ENCODE measurements at places on chromosomes 7 and 10. TPM values are rescaled to one million over a fixed set of nuclear protein-coding genes. Genes with fewer than 3 reads are reported as not detected.

- DNase-seq: no peak
Measured at GRCh38 chr7:52163311-52163710, 846.7 kb upstream of the COBL start.

DNA sequence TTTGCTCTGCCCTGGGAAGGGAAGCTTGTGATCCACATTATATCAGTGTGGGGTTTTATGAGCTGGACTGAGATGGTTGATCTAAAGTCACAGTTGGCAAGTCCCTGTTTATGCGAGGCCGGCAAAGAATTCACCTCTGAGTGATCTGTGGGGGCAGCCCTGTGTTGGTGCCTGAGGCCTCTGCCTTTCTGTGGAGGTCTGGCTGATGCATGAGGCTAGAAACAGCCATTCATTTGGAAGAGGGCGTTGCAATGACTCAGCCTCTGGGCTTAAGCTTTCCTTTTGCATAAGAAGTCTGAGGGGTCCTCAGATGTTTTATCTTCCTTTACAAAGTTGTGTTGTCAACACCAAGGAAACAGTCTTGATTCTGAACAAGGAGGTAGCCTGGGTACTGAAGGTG, 126.9 kb downstream of the MGMT start:
- no peak for DNase-seq

GRCh38 chr7:158824028-158824427, 5.3 kb downstream of the ESYT2 start:
- DNase-seq: no peak

GRCh38 chr7:80472491-80473200, 39.2 kb downstream of the GNAT3 start:
- no peak for DNase-seq

DNA sequence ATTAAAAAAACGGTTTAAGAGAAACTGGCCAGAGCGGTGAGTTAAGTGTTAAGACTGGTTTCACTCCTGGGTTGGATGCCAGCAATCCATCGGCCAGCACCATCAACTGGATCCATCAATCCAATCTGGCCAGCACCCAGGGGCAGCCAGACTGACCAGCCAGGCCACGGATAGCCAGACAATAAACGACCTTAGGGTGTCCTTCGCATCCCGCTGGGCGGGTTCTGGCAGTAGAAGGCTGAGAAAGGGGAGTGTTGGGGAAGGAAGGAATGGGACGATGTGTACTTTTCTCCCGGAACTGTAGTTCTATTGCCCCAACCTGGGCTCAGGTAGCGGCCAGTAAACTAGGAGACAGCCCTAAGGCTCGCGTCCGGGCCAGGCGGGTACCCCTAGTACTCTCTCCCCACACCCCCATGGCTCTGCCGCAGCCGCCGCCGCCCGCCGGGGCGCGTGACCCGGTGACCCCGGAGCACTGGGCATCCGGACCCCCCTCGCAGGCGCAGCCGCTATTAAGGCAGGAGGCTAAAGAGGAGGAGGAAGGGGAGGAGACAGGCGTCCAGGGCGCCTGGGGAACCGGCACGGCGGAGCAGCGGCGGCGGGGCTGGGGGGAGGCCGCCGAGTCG, at the start of gene CASD1:
Gene CASD1 (plus strand): TSS at position 546 of the 623 bp plus-strand sequence. CDS start 276 bp downstream, outside the sequence.
- DNase-seq: no peak

GRCh38 chr7:152137476-152138025, 112.1 kb downstream of the GALNT11 start:
- DNase-seq: no peak

GRCh38 chr7:70657571-70657970, 474.4 kb upstream of the GALNT17 start:
- no peak for DNase-seq

Gene RHOBTB1
- total RNA-seq: 10.5 TPM

Gene NUTM2A
- total RNA-seq: 0.04 TPM

GRCh38 chr7:137829337-137829992, 17.3 kb downstream of the DGKI start:
- no peak for DNase-seq

GRCh38 chr10:60977161-60978122, 33.5 kb upstream of the RHOBTB1 start:
- no peak for DNase-seq

DNA sequence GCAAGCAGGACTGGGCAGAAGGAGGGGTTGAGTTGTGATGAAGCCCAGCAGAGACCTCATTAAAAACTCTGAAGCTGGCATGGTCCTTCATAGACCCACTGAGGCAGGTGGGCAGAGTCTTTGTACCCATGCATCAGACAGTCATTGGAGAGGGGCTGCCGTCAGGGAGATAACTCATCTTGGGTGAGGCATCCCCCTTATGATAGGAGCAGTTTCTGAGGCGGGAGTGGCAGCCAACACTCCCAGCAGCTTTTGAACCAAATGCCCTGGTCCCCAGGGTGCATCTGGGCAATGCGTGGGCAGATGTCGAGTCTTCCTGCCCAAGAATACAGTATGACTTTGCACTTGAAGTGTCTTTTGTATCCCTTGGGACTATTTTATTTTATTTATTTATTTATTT, 68.1 kb downstream of the HTR5A start:
- DNase-seq: no peak

- no peak for DNase-seq
Measured at GRCh38 chr7:41720046-41720445, 17.2 kb upstream of the INHBA start.

- DNase-seq: no peak
Measured at GRCh38 chr7:69817121-69817520, 218.8 kb downstream of the AUTS2 start.

DNA sequence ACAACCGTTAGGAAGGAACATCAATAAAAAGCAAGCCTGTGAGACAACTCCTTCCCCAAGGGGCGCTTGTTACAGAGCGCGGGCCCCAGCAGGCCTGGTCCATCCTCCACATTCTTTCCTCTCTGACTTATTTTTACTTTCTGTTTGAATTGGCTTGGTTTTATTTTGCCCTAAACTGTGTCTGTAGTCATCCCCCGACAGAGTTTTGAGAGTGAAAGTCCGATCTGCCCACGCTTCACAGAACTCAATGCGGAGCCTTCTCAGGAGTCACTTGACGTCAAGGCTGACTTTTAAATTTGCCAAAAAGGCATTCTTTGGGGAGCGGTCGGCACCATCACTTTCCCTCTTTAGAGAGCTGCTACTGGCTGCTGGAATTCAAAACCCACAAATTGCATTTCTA, 150.1 kb upstream of the KLF6 start:
- no peak for DNase-seq

- DNase-seq: no peak
Measured at GRCh38 chr7:148852272-148852671, 31.8 kb downstream of the EZH2 start.

DNA sequence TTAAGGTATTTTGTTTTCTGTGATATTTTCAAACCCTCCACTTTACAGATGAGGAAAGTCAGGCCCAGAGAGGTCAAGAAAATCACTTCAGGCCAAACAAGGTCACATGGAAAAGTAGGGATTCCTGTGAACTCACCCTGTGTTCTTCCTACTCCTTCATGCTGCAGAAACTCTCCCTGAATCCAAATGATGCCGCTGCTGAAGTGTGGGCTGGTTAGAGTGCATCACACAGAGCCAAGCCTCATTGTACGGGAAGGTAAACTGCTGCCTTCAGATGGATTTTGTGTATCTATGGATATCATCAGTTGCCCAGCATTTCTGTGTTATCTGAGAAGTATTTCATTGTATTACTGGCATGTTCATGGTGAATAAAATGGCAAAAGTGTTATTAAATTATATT, 75.4 kb downstream of the NRG3 start:
- no peak for DNase-seq

GRCh38 chr10:116132780-116133399, 140.1 kb downstream of the GFRA1 start:
- DNase-seq: no peak

Gene GRM3
- total RNA-seq: 0.30 TPM

Gene PAX4
- total RNA-seq: 0.07 TPM

DNA sequence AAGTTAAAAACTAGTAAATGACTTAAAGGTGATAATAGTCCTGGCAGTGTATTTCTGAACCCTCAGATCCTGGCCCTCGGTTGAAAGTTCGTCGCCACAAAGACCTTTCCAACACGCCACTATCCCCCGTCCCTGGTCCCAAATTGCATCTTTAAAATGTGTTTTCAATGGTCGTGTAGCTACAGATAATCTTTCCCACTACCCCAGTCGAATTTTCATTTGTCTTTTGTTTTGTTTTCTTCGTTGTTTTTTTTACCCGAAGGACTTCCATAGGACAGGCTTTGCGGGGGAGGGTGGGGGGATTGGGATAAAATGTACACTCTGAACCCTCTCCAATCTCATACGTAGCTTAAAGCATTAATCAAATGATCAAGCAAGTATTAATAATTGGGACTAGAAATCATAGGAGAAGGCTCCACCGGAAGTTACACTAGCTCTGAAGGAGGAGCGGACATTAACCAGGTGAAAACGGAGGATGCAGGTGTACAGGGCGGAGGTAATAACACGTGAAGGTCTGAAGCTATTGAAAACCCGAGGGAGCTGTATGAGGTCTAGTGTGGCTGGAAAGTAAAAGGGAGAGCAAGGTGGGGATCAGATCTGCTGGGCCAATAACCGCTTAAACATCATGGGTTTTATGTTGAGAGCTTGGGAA, 32.8 kb upstream of the PHF14 start:
- DNase-seq: peak; percentile 6

Gene NPVF
- total RNA-seq: not detected

Gene PDE1C
- total RNA-seq: 0.52 TPM

- DNase-seq: no peak
Measured at GRCh38 chr10:49389361-49389933, 6.4 kb downstream of the DRGX start.

- no peak for DNase-seq
Measured at GRCh38 chr7:142997456-142997989, 29.4 kb downstream of the OR9A2 start.

DNA sequence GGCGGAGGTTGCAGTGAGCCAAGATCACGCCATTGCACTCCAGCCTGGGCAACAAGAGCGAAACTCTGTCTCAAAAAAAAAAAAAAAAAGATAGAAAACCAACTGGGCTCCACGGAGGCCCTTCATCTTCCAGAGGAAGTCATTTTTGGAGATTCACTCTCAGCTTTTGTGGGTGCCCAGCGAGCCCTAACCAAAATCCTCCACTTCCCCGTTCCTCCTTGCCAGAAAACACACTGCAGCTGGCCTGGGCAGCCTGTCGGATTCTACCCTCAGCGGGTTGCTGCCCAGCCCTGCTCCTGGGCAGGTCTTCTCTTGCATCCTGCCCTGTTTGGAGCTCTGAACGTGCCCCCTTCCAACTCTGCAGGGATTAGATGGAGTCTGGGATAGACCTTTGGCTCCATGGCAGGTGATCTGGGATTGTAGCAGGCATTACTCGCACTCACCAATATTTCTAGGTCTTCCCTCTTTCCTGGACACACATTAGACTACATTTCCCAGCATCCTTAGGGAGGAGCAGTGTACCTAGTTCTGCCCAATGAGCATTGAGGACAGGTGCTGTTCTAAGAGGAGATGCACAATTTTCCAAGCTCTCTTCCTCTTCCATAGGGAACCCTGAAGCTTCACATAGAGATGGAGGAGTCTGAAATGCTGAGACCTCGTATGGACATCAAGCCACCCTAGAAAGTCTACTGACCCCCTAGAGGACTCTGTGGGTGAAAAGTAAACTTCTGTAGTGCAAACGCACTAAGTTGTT, 4.6 kb downstream of the GRID2IP start:
- DNase-seq: peak; percentile 85

- no peak for DNase-seq
Measured at GRCh38 chr7:36630112-36630650, 94.1 kb downstream of the AOAH start.

DNA sequence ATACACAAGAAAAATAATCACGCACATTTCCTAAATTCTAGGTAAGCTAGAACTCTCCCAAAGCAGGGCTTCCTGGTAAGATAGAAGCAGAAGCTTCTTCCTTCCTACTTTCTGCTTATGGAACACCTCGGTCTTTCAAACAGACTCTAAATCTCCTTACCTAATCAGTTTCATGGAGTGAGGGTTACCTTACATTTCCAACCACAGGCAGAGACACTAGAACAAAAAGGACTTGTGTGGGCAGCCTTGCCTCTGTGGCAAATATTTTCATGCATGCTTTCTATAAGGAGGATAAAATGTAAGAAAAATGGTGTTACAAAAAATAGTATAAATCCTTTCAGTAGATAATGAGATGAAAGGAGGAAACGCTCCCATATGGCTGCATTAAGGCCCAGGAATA, 386.3 kb upstream of the SMIM30 start:
- no peak for DNase-seq

DNA sequence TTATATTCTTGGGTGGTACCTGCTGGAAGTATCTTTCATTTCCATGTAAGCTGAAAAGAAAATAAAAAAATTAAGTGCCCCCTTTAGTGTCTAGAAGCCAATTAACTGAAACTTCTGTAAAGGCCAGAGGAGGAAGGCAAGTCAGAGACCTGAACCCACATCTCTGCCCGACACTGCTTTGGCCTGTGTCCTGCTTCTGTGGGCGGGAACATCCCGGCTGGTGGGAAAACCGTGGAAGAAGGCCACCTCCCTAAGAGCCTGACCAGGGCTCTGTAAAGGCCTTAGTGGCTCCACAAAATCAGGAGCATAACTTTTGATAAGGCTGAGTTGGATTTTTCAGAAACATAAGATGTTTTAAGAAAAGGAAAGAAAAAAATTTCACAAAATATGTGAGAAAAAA, 9.4 kb downstream of the CPXM2 start:
- DNase-seq: no peak

GRCh38 chr10:71241114-71241829, 28.9 kb downstream of the UNC5B start:
- no peak for DNase-seq

DNA sequence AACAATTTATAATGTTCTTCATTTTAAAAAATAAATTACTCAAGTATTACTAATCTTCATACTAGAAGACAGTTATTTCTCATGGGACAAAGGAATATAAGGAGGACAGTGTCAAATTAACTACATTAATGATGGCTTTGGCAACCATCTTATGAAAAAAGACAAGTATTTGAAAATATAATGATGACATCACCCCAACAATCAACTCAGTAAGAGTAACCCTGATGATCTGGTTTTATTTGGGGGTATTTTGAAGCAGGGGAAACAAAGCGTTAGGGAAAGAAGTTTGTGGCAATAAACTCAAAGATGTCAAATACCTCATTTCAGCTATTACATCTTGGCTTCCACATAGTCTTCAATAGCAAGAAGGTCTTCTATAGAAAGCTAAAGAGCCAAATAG, 29.0 kb upstream of the RELN start:
- no peak for DNase-seq

DNA sequence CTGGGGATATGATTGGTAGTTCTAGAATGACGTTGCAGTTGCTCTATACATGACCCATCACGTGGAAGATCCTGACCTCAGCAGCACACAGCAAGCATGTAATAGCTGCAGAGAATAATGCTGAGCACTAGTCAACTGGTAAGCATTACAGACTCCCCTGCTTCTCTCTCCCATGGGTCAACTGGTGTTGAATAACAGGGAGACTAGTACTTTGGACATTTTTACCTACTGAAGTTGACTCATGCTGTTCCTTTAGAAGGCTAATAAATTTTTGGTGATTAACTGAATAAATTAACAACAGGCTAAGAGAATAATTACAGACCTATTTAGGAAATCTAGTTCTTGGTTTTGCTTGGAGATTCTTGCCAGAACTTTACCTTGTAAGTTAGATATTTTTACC, 234.1 kb downstream of the AUTS2 start:
- DNase-seq: no peak

GRCh38 chr10:11535346-11535959, 76.0 kb downstream of the USP6NL start:
- DNase-seq: no peak

All from H7 (cell line).